ENCODE measurements at places on chromosomes 7 and 10.

- DNase-seq: no peak
Measured at GRCh38 chr10:109403551-109403950, 519.8 kb downstream of the XPNPEP1 start.

DNA sequence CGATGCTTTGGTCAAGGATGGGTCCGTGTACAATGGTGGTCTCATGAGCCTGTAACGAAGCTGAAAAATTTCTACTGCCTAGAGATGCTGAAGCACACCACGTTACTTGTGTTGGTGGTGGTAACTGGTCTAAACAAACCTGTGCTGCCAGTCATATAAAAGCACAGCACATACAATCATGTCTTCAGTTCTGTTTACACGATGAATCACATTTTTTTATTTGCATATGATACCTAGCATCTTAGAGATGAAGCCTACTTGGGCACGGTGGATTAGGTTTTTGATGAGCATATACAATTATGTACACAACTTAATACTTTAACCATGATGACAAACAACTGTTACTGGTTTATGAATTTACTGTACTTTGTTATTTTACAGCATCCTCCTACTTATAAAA, 201.0 kb downstream of the ZMYND11 start:
- no peak for DNase-seq

DNA sequence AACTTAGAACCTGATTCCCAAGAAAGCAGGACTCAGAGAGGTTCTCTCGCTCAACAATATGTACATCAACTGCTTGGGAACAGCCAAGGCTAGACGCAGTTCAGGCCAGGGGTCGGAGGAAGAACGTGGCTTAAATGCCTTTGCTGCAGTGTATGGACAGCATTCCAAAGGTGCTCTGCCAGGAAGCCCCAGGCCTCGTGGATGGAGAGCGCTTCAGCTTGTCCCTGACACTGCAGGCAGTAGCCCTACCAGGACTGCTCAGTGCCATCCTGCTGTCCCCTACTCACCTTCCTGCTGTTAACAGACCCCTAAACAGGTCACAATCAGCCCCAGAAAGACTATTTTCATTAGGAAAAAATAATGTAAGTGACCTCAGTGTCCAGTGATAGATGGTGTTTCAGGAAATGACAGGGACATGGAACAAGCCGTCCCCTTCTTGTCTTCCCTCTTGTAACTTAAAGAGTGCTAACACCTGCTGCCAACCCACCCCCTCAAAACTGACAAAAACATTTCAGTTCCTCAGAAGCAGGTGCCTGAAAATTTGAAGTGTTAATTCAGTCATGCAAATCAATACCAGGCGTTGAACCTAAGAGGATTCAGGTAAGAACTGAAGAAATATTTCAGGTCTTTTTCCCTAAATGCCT, 16.5 kb downstream of the CREB3L2 start:
- DNase-seq: no peak

DNA sequence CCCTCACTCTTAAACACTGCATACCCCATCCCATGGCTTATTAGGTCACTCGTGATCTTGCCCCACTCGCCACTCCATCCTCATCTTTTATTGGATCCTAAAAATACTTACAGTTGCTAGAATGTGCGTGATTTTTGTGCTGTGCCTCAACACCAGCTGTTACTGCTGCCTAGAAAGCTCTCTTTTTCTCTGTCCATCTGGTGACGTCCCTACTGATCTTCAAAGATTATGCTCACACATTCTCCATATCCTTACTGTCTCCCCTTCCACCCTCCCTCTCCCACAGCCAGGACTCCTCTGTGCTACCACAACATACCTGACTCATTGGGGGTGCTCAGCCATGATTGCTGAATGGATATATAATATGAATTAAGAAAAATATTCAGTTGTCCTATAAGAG, 42.0 kb downstream of the CDK6 start:
- no peak for DNase-seq
